ENCODE measurements at places on chromosomes 5 and 9.

GRCh38 chr5:140043508-140043872, 391 bp upstream of the NRG2 start:
- DNase-seq, result peak; percentile 25

DNA sequence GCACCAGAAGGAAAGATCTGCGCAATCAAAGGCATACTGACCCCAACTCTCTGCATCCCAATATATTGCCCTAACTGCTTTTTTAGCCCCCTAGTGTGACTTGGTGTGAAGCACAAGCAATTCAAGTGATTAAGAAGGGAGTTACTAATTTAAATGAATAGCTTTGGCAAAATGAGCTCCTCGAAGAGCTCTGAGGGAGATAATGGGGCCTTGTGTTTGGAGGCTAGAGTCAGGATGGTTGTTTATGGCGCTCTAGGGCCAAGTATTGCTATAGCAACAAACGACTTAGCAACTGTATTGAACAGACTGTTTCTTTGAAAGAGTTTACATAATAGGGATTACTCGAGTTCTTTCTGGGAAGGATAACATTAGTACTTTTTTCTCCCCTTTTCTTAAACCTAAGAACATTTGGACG, 11.5 kb upstream of the C5orf58 start:
- DNase-seq, result no peak

DNA sequence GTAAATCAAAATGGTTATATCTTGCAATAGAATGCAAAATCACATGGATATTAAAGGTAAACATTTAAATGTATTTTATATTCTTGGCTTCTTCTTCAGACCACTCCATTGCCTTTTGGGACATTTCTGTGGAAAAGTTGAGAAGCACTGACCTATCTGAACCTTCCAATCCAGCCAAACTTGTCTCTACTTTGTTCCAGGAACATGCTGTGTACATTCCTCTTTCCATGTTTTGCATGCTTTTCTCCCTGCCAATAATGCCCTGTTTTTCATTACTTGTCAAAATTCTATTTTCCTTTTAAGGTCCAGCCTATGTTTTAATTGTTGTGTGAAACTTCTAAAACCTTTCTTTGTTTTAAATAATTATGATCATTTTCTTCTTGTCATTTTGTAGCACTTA, 28.3 kb downstream of the JAK2 start:
- DNase-seq, result no peak

DNA sequence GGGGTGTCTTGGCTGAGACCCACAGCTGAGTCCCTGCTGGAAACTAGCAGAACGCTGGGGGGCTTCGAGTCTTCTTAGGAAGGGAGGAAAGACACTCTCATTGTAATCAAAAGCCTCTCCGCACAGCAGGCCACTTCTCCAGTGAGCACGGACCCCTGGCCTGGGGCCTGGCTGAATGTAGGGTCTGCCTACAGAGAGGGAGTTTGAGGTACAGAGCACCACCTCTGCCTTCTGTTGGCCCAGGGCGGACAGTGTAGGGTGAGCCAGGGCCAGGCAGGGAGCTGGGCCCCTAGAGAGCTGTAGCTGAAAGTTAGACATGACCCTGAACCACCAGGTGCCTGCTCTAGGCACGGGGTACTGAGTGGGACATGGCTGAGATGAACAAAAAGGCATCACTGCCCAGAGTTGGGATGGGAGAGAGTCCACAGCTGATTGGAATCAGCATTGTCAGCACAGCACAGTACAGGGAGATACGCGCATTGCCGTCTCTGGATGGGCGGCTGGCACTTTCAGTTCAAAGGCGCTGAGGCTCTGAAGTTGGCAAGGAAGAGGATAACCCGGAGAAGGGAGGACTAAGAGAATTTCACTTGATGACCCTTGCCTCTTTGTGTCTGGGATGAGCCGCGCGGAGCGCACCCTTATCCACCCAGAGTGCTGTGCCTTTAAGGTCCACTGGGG, 363 bp upstream of the SLC25A48 start:
- no peak for DNase-seq

- DNase-seq, result no peak
Measured at GRCh38 chr5:115325296-115325959, 29.0 kb upstream of the CCDC112 start.

- no peak for DNase-seq
Measured at GRCh38 chr5:27315363-27316270, 277.2 kb upstream of the CDH9 start.

DNA sequence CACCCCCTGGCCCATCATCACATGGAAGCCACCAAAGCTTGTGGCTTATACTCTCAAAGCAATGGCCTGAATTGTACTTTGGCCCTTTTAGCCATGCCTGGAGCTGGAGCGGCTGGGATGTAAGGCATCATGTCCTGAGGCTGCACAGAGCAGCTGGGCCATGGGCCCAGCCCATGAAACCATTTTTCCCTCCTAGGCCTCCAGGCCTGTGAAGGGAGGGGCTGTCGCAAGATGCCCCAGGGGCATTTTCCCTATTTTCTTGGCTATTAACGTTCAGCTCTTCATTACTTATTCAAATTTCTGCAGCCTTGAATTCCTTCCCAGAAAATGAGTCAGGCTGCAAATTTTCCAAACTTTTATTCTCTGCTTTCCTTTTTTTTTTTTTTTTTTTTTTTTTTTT, 27.7 kb downstream of the FST start:
- no peak for DNase-seq

Data from CD8-positive, alpha-beta T cell (primary cell).